ENCODE measurements at places on chromosomes 16 and 17.

GRCh38 chr16:77540646-77541045 lies 105.8 kb upstream of the ADAMTS18 start:
- DNase-seq, result no peak

DNA sequence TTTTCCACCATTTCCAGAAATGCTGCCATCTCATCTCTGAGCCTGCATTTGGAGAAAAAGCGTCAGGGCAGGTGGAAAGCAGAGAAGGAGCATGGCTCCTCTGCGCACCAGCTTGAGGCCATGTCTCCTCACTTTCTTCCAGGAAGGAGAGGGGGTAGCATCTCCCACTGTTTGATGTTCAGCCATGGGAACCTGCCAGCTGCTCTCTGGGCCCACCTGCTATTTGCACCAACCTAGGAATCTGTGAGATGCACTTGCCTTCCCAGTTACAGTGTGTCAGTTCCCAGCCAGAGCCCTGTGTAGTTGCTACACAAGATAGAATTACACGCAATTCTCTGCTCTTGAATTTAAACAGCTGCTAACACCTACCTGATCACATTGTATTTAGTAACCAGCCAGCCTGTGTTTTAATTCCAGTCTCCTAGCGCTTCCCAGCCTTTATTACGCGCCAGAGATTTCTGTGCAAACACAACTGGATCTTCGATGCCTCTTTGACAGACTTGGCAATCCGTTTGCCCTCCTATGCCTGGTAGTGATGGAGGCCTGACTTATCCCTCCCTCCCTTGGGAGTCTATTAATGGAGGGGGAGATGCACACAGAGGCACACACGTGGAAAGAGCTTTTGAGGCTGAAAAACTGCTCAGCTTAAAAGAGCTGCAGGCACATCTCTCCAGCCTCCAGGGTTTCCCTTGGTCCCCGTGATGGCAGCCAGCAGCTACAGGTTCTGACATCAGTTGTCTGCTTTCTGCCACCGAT lies 98.1 kb upstream of the SEC14L1 start:
- no peak for DNase-seq

- no peak for DNase-seq
Measured at GRCh38 chr16:81530296-81530721, 85.7 kb downstream of the CMIP start.

GRCh38 chr17:81273698-81274470 lies 21.2 kb downstream of the SLC38A10 start:
- DNase-seq, result no peak
